SHP77 treated with DMSO at 0.1 percent for 48 hours (cell line): ENCODE measurements at places on chromosomes 5 and 9.

DNA sequence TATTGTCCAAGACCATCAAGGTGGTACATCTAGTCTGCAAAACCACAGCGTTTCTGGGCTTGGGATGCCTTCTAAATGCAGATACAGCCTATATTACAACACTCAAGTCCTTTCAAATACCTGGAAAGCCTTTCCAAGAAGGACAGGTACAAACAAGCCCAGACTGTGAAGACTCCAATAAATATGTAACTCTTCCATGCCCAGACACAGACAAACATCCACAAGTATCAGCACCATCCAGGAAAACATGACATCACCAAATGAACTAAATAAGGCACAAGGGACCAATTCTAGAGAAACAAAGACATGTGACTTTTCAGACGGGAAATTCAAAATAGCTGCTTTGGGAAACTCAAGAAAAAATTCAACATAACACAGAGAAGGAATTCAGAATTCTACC, 152.7 kb upstream of the POC5 start:
- no peak for DNase-seq

- no peak for DNase-seq
Observed at GRCh38 chr5:91378752-91379211, 4.3 kb downstream of the ARRDC3 start.

GRCh38 chr5:34002629-34003328, 5.1 kb downstream of the AMACR start:
- no peak for DNase-seq

DNA sequence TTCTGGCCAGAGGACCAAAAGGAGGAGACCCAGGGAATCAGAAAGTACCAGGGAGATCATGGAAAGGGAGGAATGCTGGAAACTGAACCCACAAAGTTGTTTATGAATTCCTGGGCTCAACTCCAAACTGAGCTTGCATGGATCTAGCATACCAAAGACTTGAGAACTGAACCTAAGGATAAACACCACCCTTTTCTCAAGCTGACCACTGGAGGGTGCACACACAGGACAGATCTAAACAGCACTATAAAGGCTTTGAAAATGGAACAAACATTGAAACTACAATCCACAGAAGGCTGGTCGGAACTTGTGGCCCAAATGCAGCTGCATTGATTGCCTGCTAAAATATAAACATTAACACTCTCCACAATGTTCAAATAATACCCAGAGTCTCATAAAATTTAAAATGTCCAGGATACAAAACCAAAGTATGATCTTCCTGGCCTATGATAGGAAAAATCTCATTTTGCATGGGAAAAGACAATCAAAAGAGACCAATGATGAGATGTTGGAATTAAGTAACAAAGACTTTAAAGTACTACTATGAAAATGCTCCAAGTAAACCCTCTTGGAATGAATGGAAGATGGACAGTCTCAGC, 15.6 kb upstream of the IRF1 start:
- DNase-seq, result no peak

- no peak for DNase-seq
Observed at GRCh38 chr9:85215961-85216360, 525.8 kb downstream of the AGTPBP1 start.

DNA sequence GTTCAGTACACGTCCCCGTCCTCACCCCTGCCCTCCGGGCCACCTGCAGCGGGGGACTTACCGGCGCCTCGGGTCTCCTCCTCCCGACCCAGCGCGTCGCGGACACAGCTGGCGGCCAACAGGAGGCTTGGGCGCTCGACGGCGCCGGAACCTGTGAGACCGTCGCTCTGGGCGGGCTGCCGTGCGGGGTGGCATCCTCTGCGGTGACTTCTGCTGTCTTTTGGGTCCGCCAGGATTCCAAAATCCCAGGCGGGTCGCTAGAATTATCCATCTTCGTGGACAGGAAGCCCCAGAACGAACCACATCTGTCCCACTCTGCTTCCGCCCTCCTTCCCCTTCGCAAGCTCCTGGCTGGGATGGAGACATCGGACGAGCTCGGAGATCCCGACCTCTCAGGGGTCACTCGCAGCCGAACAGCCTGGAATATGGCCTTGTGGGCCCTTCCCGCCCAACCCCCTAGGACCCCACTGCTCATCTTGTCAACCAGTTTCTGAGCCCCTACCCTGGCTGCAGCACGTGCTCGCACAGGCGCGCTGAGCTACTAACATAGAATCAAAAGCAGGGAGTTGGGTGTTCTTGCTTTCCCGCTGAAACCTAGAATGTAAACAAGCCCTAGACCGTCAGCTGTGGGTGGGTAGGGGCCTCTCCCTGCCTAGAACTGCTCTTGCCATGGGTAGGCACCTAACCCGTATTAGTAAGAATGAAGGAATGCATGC, 947 bp upstream of the MARCHF3 start:
- no peak for DNase-seq
